ENCODE measurements at places on chromosomes 4 and X.
A peak's percentile ranks its signal among the peaks of the same experiment; 100 is the strongest.

GRCh38 chrX:122517786-122518185 is 666.3 kb upstream of the GRIA3 start:
- DNase-seq, result peak; percentile 47

- no peak for DNase-seq
Observed at GRCh38 chr4:180203349-180203748, 2039.9 kb upstream of the TENM3 start.

- peak; percentile 91 for DNase-seq
Observed at GRCh38 chr4:99403380-99404184, 31.6 kb downstream of the ADH7 start.

GRCh38 chr4:1990348-1990645 is 18.5 kb downstream of the NELFA start:
- no peak for DNase-seq

- DNase-seq, result no peak
Observed at GRCh38 chrX:138709886-138710791, 1.4 kb downstream of the FGF13 start.

- no peak for DNase-seq
Observed at GRCh38 chrX:41353985-41354384, 20.0 kb downstream of the DDX3X start.

- DNase-seq, result peak; percentile 9
Observed at GRCh38 chr4:30903502-30904214, 183.5 kb downstream of the PCDH7 start.

GRCh38 chr4:52718123-52718522 is 33.1 kb downstream of the ERVMER34-1 start:
- DNase-seq, result no peak

DNA sequence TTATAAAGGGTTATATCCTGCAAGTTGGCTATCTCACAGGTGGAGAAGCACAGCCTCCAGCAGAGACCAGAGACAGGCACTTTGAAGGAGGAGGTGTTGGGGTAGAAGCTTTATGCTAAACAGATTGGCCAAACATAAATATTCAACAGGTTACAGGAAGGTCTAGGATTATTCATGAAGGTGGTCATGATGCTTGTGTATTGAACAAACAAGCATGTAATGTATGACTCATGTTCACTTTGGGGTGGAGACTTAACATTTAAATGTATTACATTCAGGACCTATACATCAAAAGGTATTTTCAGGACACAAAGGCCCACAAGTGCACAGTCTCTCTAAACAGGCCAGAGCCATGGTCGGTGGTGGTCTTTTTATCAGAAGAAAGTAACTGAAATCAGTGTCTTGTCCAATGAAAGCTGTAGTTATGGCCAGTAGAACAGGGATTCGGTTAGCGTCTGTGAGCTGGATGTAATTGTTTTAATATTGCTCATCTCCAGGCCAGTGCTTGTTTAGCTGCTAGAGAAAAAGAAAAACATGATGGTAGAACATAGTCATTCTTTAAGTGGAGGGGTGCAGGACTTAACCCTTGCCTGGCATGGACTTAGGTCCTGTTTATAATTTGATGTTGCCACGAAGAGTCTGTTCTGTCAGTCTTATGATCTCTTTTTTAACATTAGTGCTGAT is 555.2 kb upstream of the PCDH10 start:
- no peak for DNase-seq

GRCh38 chr4:125265846-125266245 is 48.9 kb upstream of the FAT4 start:
- no peak for DNase-seq

- no peak for DNase-seq
Observed at GRCh38 chrX:24493740-24494581, 28.9 kb downstream of the PDK3 start.

DNA sequence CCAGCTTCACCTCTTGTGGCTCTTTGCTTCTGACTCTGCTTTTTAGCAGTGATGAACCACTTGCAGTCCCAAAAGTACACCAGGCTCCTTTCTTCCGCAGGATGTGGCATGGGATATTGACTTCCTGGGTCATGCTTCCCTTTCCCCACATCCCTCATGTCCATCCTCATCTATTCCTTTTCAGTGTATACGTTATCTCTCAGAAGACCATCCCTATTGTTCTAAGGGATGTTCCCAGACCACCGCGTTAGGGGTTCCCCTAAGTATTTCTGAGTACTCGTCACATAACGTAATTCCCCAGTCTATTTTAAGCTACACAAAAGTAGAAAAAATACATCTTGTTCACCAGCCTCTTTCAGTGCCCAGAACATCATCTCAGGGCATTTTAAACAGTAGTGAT is 71.1 kb upstream of the NLGN4X start:
- no peak for DNase-seq

GRCh38 chr4:73508651-73509050 is 27.1 kb downstream of the AFM start:
- no peak for DNase-seq

GRCh38 chr4:54517781-54518444 is 139.8 kb upstream of the KIT start:
- no peak for DNase-seq

DNA sequence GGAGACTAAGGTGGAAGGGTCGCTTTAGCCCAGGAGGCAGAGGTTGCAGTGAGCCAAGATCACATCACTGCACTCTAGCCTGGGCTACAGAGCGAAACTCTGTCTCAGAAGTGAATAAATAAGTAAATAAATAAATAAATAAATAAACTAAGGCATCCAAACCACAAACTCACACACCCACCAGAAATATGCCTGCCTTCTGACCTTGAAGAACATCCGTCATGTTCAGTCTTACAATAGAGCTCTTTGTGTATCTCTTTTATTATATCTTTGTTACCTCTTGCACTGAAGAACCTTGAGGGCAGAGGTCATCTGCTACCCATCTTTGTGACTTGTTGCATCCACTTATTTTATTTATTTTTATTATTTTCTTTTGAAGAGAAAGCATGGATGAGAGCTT is 71.6 kb downstream of the PRRG1 start:
- DNase-seq, result no peak

DNA sequence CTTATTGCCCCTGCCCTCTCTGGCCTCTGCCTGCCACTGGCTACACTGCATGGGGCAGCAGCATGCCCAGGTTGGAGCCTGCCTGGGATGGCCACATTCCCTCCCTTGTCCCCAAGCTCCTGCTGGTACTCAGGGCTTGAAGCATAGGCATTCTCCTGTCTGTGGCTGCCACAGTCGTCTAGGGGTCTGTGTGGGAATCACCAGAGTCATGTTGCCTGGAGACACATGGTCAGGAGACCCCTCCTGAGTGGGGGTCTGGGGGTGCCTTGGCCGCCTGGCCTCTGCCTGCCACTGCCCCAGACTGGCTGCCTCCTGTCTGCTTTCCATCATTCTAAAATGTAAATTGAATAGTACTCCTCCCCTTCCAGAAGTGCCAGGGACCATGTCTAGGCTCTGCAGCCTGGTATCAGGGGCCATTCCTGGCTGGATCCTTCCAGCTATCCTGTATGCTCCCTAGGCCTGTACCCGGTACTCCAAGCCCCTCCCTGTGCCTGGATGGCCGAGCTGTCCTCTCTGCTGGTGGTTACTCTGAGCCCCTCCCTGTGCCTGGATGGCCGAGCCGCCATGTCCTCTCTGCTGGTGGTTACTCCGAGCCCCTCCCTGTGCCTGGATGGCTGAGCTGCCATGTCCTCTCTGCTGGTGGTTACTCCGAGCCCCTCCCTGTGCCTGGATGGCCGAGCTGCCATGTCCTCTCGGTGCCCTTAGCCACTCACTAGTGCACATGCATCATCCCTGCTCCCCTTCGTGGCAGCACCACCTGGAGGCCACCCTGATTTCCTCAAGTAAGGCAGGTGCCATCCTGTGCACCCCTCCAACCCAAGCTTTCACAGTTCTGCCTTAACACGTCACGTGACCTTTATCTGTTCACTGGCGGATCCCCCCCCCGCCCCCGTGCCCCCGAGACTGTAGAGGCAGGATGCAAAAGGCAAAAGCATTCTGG is 5.5 kb upstream of the NKX1-1 start:
- DNase-seq, result no peak

GRCh38 chr4:183139058-183139750 is 40.1 kb downstream of the WWC2 start:
- DNase-seq, result no peak

- no peak for DNase-seq
Observed at GRCh38 chr4:88696630-88697029, 999 bp downstream of the NAP1L5 start.
